Activated CD4-positive, alpha-beta memory T cell treated with anti-CD3 and anti-CD28 coated beads, Interleukin-2, amount 10 ng/mL, durations not matched to agents 7 days and 5 days (primary cell): ENCODE measurements at places on chromosomes 3 and 15.

DNA sequence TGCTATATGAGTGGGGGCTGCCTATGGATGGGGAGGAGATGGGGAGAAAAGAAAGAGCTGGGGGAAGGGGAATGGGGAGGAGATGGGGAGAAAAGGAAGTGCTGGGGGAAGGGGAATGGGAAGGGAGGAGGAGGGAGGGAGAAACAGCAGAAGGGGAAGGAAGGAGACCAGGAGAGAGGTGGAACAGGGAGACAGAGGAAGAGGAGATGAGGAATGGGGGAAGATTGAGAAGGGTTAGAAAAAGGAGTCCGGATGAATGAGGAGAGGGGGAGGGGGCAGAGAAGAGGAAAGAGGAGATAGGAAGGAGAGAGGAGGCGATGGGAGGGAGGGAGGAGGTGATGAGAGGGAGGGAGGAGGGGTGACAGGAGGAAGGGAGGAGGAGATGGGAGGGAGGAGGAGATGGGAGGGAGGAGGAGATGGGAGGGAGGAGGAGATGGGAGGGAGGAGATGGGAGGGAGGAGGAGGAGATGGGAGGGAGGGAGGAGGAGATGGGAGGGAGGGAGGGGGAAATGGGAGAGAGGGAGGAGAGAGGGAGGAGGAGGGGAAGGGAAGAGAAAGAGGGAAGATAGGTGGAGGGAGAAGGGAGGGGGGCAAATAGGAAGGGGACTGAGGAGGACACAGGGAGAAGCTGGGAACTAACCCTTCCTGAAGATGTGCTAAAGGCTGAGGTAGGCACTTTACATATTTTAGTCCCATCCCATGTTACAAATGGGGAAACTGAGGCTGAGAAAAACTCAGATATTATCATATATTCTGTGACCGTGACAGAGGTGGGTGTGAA, 6.6 kb upstream of the BCL2L10 start:
- no peak overlapping the region for H3K4me3 ChIP-seq
- peaks cover 6% of the 10 kb centered on the region for H3K27me3 ChIP-seq
- DNase-seq = no peak
- peaks cover 4% of the 10 kb centered on the region for H3K4me1 ChIP-seq
- no peak overlapping the region for H3K27ac ChIP-seq

GRCh38 chr3:104088738-104089137, 1278.0 kb upstream of the ALCAM start:
- H3K4me3 ChIP-seq = no peak overlapping the region
- no peaks in the 10 kb centered on the region for H3K4me1 ChIP-seq
- no peak for DNase-seq
- H3K36me3 ChIP-seq = no peaks in the 10 kb centered on the region

DNA sequence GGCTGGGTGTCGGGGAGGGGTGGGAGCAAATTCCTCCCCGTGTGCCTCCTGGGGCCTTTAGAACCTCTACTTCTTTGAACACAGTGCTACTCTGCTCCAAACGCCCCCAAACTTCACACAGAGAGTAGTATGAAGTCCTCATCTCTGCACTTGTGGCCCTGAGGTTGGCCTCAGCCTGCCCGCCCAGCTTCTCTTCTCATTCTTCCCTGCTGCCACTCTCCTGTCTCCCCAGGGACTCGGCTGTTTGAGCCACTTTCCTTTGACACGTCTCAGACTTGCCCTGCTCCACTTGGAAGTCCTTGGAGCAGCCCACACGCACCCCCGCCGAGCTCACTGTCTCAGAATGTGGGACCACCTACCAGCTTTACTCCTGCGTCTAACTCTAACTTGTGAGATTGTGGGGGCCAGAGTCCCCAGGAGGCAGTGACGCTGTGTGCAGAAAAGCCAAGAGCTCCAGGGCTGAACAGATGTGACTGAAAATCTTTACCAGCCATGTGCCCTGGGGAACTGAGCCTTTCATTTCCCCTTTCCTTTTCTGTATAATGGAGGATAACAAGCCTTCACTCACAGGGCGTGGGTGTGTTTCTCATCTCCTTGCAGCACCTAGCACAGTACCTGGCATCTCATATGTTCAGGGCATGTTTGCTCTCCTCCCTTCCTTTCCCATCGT, 233.6 kb upstream of the CTDSPL start:
- no peak overlapping the region for H3K27ac ChIP-seq
- H3K4me3 ChIP-seq = no peak overlapping the region
- H3K27me3 ChIP-seq = peaks cover 4% of the 10 kb centered on the region
- DNase-seq = no peak
- H3K4me1 ChIP-seq = no peaks in the 10 kb centered on the region
- H3K36me3 ChIP-seq = no peaks in the 10 kb centered on the region

GRCh38 chr3:108215871-108216270, 6.4 kb downstream of the IFT57 start:
- H3K4me1 ChIP-seq = peaks cover 27% of the 10 kb centered on the region
- DNase-seq = no peak
- no peaks in the 10 kb centered on the region for H3K27me3 ChIP-seq
- no peak overlapping the region for H3K27ac ChIP-seq
- H3K36me3 ChIP-seq = peaks cover 31% of the 10 kb centered on the region

- H3K4me1 ChIP-seq = peaks cover 19% of the 10 kb centered on the region
- no peak overlapping the region for H3K27ac ChIP-seq
- no peak overlapping the region for H3K4me3 ChIP-seq
- no peaks in the 10 kb centered on the region for H3K36me3 ChIP-seq
- DNase-seq = no peak
- no peaks in the 10 kb centered on the region for H3K27me3 ChIP-seq
These were observed 153.9 kb downstream of the APBA2 start for GRCh38 chr15:29039466-29040369.

DNA sequence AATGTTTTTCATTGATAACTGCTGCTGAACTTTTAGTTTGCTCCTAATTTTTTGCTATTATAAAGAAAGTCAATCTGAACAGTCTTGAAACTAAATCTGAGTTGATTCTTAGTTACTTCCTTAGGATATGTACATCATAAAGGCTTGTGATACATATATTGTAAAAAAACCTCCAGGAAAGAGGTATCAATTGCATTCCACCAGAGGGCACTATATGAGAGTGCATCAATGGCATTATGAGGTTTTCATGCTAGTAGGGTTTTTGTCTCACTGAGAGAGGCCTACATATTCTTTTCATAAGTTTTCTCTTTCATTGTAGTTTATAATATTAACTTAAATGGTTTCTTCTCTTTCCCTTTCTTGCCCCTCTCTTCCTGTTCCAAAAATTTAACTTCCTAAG, 46.9 kb downstream of the PIK3R4 start:
- no peaks in the 10 kb centered on the region for H3K4me1 ChIP-seq
- no peaks in the 10 kb centered on the region for H3K27me3 ChIP-seq
- peaks cover 45% of the 10 kb centered on the region for H3K36me3 ChIP-seq
- no peak overlapping the region for H3K27ac ChIP-seq
- no peak overlapping the region for H3K4me3 ChIP-seq
- no peak for DNase-seq

DNA sequence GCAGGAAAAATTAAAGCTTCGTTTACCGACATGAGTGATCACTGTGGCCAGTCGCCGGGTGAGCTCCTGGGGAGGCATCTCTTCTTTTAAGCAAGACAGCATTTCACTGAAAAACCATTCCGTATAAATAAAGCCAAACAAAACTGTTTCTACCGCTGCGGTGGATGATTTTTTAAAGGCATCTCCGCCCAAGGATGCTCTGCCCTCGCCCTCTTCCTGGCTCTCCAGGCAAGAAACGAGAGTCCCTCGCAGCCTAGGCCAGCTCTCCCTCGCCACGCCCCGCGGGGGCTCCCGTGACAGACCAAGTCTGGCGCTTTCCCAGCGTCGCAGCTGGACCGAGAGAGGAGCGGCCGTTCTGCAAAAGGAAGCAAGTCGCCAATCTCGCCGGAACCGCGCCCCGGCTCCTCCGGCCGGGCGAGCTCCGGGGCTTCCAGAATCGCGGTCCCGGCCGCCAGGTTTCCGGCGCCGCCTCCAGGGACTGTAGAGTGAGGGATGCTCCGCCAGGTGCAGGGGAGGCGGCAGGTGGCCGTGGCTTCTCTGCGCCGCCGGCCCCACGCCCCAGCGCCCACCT, 458 bp downstream of the MCF2L2 start:
- H3K27ac ChIP-seq = peak overlapping the region; percentile 53
- H3K27me3 ChIP-seq = peaks cover 2% of the 10 kb centered on the region
- H3K4me1 ChIP-seq = peaks cover 54% of the 10 kb centered on the region
- peak; percentile 46 for DNase-seq
- peaks cover 13% of the 10 kb centered on the region for H3K36me3 ChIP-seq

- H3K27ac ChIP-seq = no peak overlapping the region
- no peak overlapping the region for H3K4me3 ChIP-seq
- peaks cover 4% of the 10 kb centered on the region for H3K4me1 ChIP-seq
- no peaks in the 10 kb centered on the region for H3K27me3 ChIP-seq
- H3K36me3 ChIP-seq = peaks cover 37% of the 10 kb centered on the region
- no peak for DNase-seq
These were observed 275.6 kb downstream of the BBX start for GRCh38 chr3:107798381-107798780.

DNA sequence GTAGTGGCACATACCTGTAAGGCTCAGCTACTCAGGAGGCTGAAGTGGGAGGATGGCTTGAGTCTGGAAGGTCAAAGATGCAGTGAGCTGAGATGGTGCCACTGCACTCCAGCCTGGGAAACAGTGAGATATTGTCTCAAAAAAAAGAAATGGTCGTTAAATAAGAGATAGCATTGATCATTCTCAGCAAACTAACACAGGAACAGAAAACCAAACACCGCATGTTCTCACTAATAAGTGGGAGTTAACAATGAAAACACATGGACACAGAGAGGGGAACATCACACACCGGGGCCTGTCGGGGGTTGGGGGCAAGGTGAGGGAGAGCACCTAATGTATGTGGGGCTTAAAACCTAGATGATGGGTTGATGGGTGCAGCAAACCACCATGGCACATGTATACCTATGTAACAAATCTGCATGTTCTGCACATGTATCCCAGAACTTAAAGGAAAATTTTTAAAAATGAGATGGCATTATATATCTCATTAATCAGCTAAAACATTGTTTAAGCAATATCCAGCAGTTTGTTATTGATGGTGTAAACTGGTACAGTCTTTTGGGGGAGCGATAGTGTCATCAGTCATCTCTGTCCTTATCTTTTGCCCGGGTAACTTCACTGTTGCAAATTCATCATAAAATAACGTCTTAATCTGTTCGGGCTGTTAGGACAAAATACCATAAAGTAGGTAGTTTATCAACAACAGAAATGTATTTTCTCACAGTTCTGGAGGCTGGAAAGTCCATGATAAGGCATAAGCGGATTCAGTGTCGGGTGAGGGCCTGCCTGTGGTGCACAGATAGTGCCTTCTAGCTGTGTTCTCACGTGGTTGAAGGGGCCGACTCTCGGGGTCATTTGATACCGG, 1.7 kb upstream of the MAN2A2 start:
- DNase-seq = no peak
- no peaks in the 10 kb centered on the region for H3K27me3 ChIP-seq
- peaks cover 40% of the 10 kb centered on the region for H3K4me1 ChIP-seq
- peak overlapping the region; percentile 81 for H3K27ac ChIP-seq
- H3K4me3 ChIP-seq = peak overlapping the region; percentile 80

GRCh38 chr3:30344288-30344687, 262.1 kb upstream of the TGFBR2 start:
- peaks cover 19% of the 10 kb centered on the region for H3K36me3 ChIP-seq
- H3K27me3 ChIP-seq = no peaks in the 10 kb centered on the region
- peaks cover 54% of the 10 kb centered on the region for H3K4me1 ChIP-seq
- H3K4me3 ChIP-seq = no peak overlapping the region
- H3K27ac ChIP-seq = no peak overlapping the region

DNA sequence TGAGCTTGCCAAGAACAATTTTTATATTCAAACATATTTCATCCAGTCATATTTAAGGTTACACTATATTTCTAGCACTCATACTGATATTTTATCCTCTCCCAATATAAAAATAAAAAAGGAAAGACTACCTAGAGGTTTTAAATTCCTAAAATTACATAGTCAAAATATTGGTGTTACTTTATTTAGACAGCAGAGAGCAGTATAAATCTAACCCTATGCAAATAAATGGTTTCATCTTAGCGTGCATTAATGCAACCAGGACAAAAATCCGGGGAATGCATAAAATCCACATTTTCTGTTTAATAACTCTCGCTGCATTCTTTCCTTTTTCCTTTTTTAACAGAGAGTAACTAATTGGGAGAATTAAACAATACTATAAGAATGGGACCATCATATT, 1447.4 kb upstream of the ALCAM start:
- no peaks in the 10 kb centered on the region for H3K36me3 ChIP-seq
- no peaks in the 10 kb centered on the region for H3K27me3 ChIP-seq
- no peak overlapping the region for H3K4me3 ChIP-seq
- no peaks in the 10 kb centered on the region for H3K4me1 ChIP-seq
- H3K27ac ChIP-seq = no peak overlapping the region
- DNase-seq = no peak

DNA sequence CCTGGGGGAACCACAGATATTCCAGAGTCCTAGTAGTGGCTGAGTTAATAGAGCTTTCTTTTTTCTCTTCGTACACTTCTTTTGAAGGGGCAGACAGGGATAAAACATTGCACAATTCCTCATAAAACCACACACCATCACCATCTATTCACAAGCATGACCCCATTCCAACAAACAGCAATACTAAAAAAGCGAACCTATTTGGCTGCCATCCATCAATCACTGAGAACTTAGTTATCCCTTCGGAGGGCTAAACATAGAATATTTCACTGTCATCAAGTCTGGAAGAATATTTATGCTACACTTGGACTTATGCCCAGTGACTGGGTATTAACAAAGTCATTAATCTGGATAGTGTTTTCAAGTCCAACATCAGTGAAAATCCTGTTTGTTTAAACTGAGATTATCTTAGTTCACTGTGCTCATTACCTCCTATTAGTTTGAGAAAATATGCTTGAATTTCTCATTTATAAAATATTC, 80.3 kb upstream of the PRTG start:
- H3K27me3 ChIP-seq = no peaks in the 10 kb centered on the region
- peaks cover 8% of the 10 kb centered on the region for H3K4me1 ChIP-seq
- H3K27ac ChIP-seq = no peak overlapping the region
- DNase-seq = no peak
- no peaks in the 10 kb centered on the region for H3K36me3 ChIP-seq

DNA sequence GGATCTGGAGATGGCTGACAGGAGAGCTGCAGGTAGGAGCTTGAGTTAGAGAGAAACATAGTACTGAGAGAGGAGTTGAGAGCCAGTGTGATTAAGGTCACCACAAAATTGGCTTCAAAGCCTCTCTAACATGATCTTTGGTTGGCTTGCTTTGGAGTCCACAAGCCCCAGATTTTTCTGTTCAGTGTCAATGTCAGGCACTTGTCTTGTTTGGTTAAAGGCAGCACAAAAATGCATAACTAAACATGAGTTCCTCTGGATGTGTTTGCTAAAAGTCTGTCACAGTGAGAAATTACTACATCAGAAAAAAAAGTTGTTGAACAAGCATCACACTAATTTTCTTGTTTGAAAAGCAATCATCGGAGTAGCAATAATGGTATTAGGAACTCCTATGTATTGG, 440.5 kb downstream of the NTRK3 start:
- no peaks in the 10 kb centered on the region for H3K4me1 ChIP-seq
- no peak overlapping the region for H3K27ac ChIP-seq
- no peaks in the 10 kb centered on the region for H3K36me3 ChIP-seq
- H3K27me3 ChIP-seq = no peaks in the 10 kb centered on the region
